ENCODE measurements at places on chromosomes 5 and 9.

DNA sequence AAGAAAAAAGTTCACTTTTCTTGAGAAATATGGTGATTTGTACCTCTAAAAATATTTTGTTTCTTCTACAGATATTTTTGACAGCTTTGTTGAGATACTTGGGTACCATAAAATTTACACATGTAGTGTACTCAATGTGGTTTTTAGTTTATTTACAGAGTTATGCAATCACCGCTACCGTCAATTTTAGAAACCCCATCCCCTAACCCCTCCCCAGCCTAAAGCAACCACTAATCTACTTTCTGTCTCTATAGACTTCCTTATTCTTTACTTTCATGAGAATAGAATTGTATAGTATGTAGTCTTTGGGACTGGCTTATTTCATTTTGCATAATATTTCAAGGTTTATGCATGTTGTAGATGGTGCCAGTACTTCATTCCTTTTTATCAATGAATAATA is 45.0 kb upstream of the TDRD7 start:
- no peak for DNase-seq
- no peak overlapping the region for H3K27ac ChIP-seq
- H3K36me3 ChIP-seq, result peaks cover 10% of the 10 kb centered on the region
- no peaks in the 10 kb centered on the region for H3K27me3 ChIP-seq
- H3K4me1 ChIP-seq, result peaks cover 7% of the 10 kb centered on the region

GRCh38 chr5:5979377-5979760 is 399.0 kb downstream of the MED10 start:
- no peak for DNase-seq
- H3K4me3 ChIP-seq, result no peak overlapping the region
- H3K27ac ChIP-seq, result no peak overlapping the region
- H3K36me3 ChIP-seq, result no peaks in the 10 kb centered on the region
- peaks cover 9% of the 10 kb centered on the region for H3K27me3 ChIP-seq

- no peaks in the 10 kb centered on the region for H3K4me1 ChIP-seq
- no peak overlapping the region for H3K27ac ChIP-seq
- peaks cover 2% of the 10 kb centered on the region for H3K36me3 ChIP-seq
- no peaks in the 10 kb centered on the region for H3K27me3 ChIP-seq
- no peak overlapping the region for H3K4me3 ChIP-seq
These were observed 214.4 kb downstream of the SEMA6A start for GRCh38 chr5:116360008-116360853.

DNA sequence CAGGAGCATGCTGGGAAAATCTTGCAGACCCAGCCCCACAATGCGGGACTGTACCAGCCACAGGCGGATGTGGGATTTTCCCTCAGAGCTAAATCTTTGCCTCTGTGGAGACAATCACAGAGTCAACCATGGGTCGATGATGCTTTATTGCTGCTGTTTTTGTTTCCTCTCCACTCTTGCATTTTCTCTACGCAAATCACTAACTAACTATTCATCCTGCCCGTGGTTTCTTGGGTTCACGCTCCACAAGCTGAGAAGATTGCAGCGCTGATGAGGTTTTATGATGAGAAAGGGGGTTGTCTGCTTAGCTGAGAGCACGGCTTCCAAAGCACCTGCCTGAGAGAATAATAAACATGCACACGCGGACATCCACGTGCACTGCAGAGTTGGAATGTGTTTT is 500.2 kb upstream of the ADAMTS16 start:
- no peaks in the 10 kb centered on the region for H3K4me1 ChIP-seq
- H3K4me3 ChIP-seq, result no peak overlapping the region
- no peak overlapping the region for H3K27ac ChIP-seq
- no peak for DNase-seq
- H3K36me3 ChIP-seq, result no peaks in the 10 kb centered on the region

- no peak for DNase-seq
- no peak overlapping the region for H3K27ac ChIP-seq
- H3K4me1 ChIP-seq, result no peaks in the 10 kb centered on the region
- H3K36me3 ChIP-seq, result no peaks in the 10 kb centered on the region
- peaks cover 41% of the 10 kb centered on the region for H3K27me3 ChIP-seq
- no peak overlapping the region for H3K4me3 ChIP-seq
These were observed 93.4 kb upstream of the IRX4 start for GRCh38 chr5:1975898-1976765.
